Stimulated activated CD4-positive, alpha-beta T cell treated with anti-CD3 and anti-CD28 coated beads, Interleukin-15, amount 100 ng/mL, for 1 hour (primary cell): ENCODE measurements at places on chromosomes 16 and 17.

- no peak for DNase-seq
Observed at GRCh38 chr17:65121368-65121767, 15.8 kb upstream of the RGS9 start.

- DNase-seq = no peak
Observed at GRCh38 chr17:42421136-42421506, 1.9 kb downstream of the CAVIN1 start.

DNA sequence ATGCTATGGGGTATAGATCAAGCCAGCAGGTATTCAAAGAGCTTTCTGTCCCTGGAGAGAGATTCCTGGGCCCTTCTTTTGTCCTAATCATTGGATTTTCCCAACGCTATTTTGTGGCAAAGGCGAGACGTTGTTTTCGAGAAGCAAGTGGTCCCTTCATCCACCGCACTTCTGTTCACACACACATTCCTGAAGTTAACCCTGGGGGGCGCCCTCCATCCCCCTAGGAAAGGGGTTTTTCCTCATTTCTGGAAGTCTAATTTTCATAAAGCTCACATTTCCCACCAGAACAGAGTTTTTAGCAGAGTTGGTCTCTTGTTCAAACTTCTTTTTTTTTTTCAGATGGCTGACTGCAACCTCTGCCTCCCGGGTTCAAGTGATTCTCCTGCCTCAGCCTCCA is 11.9 kb downstream of the SCGB1C2 start:
- DNase-seq = no peak

DNA sequence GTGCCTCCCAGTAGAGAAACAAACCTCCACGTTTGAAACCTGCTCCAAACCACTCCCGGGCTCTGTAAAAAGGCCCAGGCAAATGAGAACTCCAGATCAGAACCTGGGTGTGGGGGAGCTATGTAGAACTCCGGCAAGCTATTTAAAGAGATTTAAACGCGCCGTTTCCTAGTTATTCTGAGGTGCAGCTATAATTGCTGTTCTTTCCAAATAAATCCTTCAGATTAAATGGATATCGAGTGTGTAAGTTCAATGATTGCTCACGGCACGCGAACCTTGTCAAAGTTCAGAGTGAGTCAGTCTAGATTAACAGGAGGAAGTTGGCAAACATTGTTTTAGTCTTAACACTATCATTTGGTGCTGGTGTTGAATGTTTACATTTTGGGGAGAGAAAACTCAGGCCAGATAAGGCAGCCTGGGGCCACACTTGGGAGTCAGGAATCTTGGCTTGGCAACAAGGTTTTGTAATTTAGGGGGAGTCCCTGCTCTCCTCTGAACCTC is 92.9 kb upstream of the SALL1 start:
- DNase-seq = no peak
